ENCODE measurements at places on chromosomes 6 and 20.
A peak's percentile ranks its signal among the peaks of the same experiment; 100 is the strongest.

- DNase-seq = no peak
These were observed 125.0 kb downstream of the SIM1 start for GRCh38 chr6:100339574-100340255.

DNA sequence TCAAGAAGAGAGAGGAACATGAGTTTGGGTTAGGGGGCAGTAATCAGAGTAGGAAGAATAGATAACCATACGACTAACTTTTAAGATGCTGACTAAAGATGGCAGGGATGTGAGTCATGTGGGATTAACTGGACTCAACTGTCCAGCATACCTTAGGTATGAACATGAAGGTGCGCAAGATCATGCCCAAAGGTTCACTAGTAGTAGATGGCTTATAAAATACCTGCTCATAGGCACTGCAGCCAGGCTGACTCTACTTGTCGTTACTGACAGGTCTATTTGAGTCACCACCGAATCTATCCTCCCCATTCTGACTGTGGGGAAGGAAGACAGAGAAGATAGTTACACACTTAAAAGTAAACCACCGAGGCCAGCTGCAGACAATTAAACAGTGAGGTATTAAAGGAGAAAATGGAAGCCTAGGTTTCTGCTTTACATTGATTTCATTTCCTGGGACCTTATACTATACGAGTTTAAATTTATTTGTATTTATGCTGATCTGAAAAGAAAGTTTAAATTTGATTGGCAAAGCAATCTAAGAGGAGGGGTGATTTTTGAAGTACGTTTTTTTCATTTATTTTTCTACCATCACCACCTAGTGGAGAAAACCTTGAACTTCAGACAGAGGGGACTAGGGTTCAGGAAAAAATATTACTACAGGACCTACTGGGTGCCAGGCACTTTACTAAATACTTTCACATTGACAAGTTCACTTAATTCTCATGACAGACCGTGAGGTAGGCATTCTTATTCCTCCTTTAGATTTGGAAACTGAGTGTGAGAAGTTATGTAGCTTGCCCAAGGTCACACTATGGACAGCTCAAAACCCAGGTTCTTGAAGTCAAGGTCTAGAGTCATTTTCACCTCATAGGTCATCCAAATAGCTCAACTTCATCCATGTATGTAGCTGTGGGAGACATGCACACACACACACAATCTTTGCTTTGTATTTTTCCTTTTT is 4.0 kb upstream of the WRNIP1 start:
- no peak for DNase-seq

DNA sequence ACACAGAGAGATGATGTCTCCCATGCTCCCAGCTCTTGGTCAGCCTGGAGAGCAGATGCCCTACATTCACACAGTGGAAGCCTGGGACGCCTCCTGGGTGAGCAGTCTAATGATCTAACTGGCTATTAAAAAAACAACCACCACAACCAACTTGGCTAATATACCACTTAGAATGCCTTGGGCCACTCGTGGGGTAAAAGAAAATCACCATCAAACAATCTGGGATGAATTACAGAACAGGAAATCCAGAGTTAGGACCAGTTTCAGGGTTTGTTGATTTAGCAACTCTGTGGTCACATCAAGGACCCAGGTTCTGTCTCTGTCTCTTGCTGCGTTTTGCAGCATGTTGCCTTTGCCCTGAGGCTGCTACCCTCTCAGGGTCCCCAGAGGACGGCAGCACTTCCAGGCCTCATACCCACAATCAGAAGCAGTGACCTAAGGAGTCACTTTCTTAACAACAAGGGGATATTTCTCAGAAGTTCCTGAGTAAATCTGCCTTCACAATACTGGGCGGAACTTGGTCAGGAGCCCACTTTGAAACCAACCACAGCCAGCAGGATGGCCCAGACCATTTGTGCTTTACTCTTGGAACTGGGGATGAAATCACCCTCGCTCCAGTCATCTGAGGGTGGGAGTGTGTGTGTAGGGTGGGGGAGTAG is 118.7 kb downstream of the CLIC5 start:
- DNase-seq = peak; percentile 68

DNA sequence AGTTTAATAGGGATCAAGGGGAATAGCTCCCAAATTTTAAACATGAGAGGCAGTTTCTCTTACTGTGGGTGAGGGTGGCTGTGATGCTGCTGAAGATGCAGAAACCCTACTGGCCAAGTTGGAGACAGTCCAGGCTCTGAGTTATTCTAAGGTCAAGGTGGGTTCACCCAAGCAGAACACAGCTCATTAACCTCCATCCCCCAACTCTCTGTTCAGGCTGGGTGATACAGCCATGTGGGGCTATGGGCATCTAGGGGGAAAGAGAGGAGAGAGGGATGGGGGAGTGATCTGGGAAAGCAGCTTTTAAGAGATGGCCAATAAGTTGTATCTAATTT is 18.9 kb upstream of the TRAM2 start:
- no peak for DNase-seq

Measured in amniotic epithelial cell (primary cell).